ENCODE measurements at places on chromosomes 11 and 22.
A peak's percentile ranks its signal among the peaks of the same experiment; 100 is the strongest.

- peaks cover 39% of the 10 kb centered on the region for H3K27me3 ChIP-seq
- peak overlapping the region; percentile 21 for H3K4me3 ChIP-seq
- no peaks in the 10 kb centered on the region for H3K36me3 ChIP-seq
- no peak overlapping the region for H3K27ac ChIP-seq
These were observed 193.4 kb upstream of the BLID start for GRCh38 chr11:122309262-122309925.

DNA sequence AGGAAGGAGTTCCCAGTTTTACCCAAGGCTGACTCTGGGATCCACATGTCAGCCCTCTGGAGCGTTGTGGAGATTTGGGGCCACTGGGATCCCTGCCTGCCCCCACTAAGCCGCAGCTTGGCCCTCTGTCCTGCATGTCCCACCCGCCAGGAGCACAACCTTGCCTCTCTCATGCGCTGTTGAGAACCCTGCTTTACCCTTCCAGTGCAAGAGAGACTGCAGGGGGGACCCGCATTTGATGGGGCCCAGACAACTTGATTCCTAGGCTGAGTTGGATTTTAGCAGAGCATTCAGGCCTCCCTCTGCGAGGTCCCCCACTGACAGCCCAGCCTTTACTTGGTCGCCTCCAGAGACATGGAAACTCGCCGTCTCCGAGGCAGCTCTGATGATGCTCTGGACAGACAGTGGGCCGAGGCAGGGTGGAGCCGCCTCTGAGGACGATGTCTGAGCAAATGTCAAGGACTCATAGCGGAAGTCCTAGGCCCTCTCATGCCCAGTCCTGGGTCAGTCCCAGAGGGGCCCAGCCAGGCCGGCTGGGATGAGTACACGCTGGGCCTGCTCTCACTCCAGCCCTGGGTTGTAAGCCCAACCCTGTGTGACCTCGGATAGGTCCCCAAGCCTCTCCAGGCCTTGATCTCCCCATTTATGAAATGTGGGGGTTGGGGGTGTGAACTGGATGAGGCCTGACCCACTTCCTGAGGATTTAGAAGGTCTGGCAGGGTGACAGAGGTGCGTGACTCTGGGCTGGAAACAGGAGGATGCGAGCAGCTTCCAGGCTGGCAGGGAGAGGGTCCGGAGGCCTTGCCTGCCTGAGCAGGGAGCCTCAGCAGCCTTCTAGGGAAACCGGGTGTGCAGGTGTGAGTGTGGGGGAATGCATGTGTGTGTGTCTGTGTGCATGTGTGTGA, 630 bp downstream of the CD5 start:
- no peaks in the 10 kb centered on the region for H3K27me3 ChIP-seq
- no peak overlapping the region for H3K27ac ChIP-seq
- no peaks in the 10 kb centered on the region for H3K36me3 ChIP-seq
- DNase-seq: no peak
- H3K4me3 ChIP-seq: no peak overlapping the region

GRCh38 chr11:10937385-10937771, 79.5 kb upstream of the ZBED5 start:
- H3K27ac ChIP-seq: no peak overlapping the region
- no peak overlapping the region for H3K4me3 ChIP-seq
- no peak for DNase-seq
- H3K27me3 ChIP-seq: no peaks in the 10 kb centered on the region

DNA sequence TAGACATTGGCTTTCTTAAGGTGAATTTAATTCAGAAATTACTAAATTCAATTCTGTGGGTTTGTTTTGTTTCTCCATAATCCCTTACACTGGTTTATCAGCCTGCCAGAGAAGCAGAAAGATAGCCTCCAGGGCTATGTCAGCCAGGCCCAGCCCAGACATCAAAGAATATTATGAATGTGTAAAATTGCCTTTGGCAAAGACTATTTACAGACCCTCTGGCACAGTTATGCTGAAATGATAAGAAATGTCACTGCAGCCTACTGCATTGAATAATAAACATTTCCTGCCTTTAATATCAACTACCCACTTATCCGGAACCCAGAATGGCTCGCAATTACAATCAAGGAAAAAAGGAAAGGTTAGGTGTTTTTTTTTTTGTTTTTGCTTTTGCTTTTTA, 562.5 kb upstream of the LRRC4C start:
- no peak for DNase-seq
- no peak overlapping the region for H3K4me3 ChIP-seq
- H3K27me3 ChIP-seq: no peaks in the 10 kb centered on the region
